Neural progenitor cell (in vitro differentiated cells): ENCODE measurements at places on chromosomes 7 and 10. TPM values are rescaled to one million over a fixed set of nuclear protein-coding genes. Genes with fewer than 3 reads are reported as not detected.

DNA sequence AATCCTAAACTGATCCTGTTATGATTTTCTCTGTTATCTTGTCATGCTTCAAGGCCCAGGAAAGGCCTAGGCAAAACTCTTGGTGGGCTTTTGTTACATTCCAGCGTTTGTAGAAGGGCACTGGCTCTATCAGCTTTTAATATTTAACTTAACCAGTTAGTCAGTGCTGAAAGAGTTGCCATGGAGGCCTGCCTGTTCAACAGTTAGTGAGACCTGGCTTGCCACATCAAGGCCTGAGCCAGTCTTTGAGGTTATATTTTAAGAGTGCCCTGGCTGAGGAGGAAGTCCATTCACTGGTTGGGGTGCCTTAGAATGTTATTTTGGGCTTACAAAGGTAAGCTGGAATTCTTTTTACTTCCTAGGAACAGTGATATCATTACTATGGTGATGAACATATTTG is 144.1 kb upstream of the NRG3 start:
- no peaks in the 10 kb centered on the region for H3K27me3 ChIP-seq
- no peak for DNase-seq
- no peak overlapping the region for H3K4me3 ChIP-seq
- H3K27ac ChIP-seq: no peak overlapping the region
- H3K36me3 ChIP-seq: no peaks in the 10 kb centered on the region
- H3K4me1 ChIP-seq: peaks cover under 1% of the 10 kb centered on the region

DNA sequence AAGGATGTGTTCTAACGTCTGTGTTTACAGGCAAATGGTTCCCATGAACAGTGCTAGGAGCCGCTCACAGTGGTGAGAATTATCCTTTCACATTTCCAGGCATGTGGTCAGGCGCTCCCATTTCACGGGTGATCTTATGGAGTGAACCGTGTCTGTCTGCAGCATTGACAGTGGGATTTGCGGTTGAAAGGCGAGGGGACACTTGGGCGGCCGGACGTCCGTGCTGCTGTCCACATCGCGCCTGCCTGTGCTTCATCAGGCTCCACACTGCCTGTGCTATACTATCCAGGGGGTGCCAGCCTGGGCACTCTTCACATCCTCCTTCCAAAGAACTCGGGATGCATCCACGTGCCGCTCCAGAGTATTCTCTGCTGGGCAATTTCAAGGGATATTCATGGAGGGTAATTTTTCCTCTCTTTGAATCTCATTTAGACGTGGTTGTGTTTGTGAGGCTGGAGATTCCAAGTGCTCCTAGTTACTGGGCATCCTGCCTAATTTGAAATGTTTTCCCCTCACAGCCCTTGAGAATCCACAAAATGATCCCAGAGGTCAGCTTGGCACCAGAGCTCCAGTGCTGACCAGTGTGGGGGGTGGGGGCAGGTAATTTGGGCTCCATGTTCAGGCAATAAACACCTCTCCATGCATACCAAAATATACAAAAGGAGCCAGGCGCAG is 61.9 kb upstream of the EBF3 start:
- H3K4me1 ChIP-seq: no peaks in the 10 kb centered on the region
- H3K4me3 ChIP-seq: no peak overlapping the region
- no peak overlapping the region for H3K27ac ChIP-seq

DNA sequence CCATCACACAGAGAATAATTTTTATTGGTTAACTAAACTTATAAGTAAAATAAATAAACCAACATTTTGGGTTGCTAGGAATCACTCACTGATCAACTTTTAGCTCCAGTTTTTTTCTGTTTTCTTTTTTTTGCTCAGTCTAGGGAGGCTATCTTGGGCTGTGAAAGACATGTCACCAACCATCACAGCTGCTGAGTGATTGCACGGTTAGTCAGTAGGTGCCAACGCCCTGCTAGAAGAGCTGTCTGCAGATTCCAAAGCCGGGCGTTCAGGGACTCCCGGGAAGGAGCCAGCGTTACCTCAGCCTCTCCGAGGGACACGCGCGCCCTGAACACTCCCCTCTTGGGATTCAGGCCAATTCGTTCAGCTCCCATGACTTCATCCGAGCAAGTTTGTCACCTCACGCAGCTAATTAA is 604 bp upstream of the STAM start:
- H3K27me3 ChIP-seq: no peaks in the 10 kb centered on the region
- H3K36me3 ChIP-seq: no peaks in the 10 kb centered on the region
- H3K27ac ChIP-seq: peak overlapping the region; percentile 99

GRCh38 chr10:32253276-32253675 is 93.7 kb downstream of the EPC1 start:
- no peak for DNase-seq
- H3K4me1 ChIP-seq: no peaks in the 10 kb centered on the region
- no peak overlapping the region for H3K4me3 ChIP-seq
- H3K27me3 ChIP-seq: no peaks in the 10 kb centered on the region
- no peak overlapping the region for H3K27ac ChIP-seq

DNA sequence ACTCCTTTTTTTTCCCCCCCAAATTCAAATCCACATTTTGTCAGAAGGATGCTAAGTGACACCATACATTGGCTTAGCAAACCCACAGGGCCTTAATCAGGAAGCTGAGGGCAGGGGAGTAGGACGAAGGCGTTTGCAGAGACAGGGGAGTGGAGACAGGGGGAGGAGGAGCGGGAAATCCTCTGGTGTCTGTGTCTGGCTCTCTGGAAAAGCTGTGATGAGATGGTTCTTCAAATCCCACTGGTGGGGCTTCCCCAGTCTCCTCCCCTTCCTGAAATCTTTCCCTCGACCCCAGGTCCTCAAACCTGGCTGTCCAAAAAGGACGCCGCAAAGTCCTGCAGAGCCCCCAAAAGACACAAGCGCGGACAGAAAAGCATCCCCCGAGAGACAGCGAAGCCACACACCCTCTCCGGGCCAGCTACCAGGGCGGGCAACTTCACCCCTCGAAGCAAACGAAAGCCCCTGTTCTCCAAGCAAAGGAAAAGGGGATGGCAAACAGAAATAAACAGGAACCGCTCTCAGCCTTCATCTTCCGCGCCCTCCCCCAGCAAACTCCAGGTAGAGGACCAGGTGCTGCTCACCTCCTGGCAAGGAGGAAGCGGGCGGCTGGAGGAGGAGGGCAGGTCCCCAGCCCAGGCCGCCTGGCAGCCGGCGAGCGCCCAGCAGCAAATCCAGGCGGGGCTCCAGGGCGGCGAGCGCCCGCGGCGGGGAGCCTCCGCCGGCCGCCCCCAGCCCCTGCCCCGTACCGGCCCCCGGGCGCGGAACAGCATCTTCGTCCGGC is 520 bp downstream of the ELAPOR2 start:
- H3K4me3 ChIP-seq: peak overlapping the region; percentile 99
- no peaks in the 10 kb centered on the region for H3K36me3 ChIP-seq
- H3K4me1 ChIP-seq: peaks cover 6% of the 10 kb centered on the region
- H3K27me3 ChIP-seq: peaks cover 19% of the 10 kb centered on the region

GRCh38 chr7:125061776-125062397 is 132.3 kb upstream of the POT1 start:
- no peaks in the 10 kb centered on the region for H3K27me3 ChIP-seq
- H3K27ac ChIP-seq: no peak overlapping the region
- H3K4me1 ChIP-seq: no peaks in the 10 kb centered on the region
- H3K36me3 ChIP-seq: no peaks in the 10 kb centered on the region
- DNase-seq: peak; percentile 7
- H3K4me3 ChIP-seq: no peak overlapping the region

DNA sequence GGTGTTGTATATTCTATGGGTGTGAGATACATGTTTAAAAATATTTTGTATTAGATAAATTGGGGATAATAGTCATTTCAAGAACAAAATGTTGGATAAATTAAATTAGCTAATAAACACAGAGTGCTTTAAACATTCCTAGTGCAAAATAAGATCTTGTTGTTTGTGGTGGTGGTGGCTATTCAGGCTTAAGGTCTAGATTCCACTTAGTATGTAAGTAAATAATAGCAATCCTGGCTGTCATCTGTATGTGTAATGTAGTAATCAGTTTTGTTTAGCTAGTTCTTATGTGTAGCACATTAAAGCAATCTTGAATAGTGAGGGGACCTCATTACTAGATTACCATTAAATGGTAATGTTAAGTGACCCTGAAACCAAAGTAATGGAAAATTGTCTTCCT is 48.7 kb downstream of the KAT6B start:
- no peaks in the 10 kb centered on the region for H3K27me3 ChIP-seq
- no peaks in the 10 kb centered on the region for H3K36me3 ChIP-seq
- H3K4me3 ChIP-seq: no peak overlapping the region
- H3K27ac ChIP-seq: no peak overlapping the region
- DNase-seq: no peak

DNA sequence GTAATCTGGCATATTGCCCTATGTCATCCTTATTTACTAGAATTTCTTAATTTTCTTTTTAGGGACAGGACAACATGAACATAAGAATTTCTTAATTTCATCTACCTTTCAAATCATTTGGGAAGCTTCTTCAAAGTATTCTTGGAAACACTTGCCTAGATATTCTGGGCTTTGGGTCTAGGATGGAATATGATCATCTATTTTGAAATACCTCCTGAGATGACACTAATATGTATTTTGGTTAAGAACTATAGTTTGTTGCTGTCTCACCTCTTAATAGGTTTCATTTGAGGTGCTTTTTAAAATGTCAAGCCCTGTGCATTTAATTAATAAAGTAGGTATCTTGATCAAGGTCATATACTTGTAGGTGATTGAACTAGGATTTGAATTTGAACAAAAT is 49.1 kb downstream of the SEPTIN7 start:
- no peaks in the 10 kb centered on the region for H3K27me3 ChIP-seq
- H3K4me3 ChIP-seq: no peak overlapping the region
- no peaks in the 10 kb centered on the region for H3K36me3 ChIP-seq
- DNase-seq: no peak
- no peak overlapping the region for H3K27ac ChIP-seq
- H3K4me1 ChIP-seq: no peaks in the 10 kb centered on the region

- H3K4me1 ChIP-seq: peaks cover 25% of the 10 kb centered on the region
- H3K4me3 ChIP-seq: no peak overlapping the region
- DNase-seq: no peak
- H3K27ac ChIP-seq: no peak overlapping the region
Observed at GRCh38 chr10:77398986-77399755, 238.4 kb downstream of the KCNMA1 start.

DNA sequence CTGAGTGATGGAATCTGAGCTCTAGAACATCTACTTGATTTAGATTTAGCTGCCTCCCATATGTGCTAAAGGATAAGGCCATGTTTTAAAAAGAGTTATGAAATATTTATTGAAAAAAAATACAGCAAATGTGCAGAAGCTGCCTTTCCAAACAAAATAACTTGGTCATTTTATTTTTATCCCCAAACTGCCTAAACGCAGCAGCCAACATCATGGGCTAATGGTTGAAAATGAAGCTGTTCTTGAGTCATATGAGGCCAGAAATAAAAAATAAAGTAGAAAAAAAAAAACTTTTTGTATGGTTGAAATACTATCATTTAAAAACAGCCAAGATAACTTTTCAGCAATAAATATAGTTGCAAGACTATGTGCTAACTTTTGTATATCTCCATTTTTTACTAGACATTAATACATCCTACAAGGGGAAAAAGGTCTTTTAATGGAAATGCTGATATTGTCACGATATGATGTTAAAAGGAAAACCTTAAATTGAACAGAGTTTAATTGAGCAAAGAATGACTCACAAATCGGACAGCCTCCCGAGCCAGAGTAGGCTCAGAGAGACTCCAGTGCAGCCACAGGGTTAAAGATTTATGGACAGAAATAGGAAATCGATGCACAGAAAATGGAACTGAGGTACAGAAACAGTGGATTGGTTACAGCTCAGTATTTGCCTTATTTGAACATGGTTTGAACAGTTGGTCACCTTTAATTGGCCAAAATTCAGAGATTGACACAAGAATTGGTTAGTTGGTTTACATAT is 305.8 kb downstream of the MDFIC start:
- H3K36me3 ChIP-seq: no peaks in the 10 kb centered on the region
- no peak overlapping the region for H3K27ac ChIP-seq
- no peak for DNase-seq
- peaks cover 100% of the 10 kb centered on the region for H3K27me3 ChIP-seq

DNA sequence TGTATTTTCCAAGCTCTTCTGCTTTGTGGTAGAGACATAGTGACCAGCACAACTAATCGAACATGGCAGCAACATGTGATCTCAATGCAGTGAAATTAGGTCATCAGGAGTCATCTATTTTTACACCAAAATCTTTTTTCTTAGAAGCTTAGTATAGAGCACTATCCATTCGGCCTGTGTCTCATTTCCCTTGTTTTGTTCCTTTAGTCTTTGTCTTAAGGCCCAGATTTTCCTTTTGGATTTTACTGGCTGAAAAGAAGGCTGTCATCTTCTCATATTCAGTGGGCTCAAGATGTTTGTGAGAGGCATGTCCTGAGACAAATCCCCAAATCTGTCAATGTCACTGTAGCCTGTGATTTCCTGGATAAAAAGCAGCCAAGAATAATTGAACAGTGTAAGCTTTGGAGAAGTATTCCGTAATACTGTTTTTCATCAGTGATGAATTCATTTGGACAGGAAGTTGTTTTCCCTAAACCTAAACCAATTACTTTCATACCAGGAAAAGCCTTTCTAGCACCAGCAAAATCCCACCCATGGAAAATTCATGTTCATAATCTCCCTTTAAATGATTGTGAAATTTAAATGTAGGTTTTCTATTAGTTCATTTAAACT is 55.2 kb downstream of the MAGI2 start:
- no peak overlapping the region for H3K4me3 ChIP-seq
- no peak for DNase-seq
- H3K36me3 ChIP-seq: no peaks in the 10 kb centered on the region
- no peaks in the 10 kb centered on the region for H3K4me1 ChIP-seq
- H3K27ac ChIP-seq: no peak overlapping the region

GRCh38 chr10:78577712-78578111 is 491.1 kb upstream of the ZMIZ1 start:
- no peak overlapping the region for H3K27ac ChIP-seq
- no peaks in the 10 kb centered on the region for H3K36me3 ChIP-seq
- peaks cover 14% of the 10 kb centered on the region for H3K4me1 ChIP-seq
- no peak overlapping the region for H3K4me3 ChIP-seq
- H3K27me3 ChIP-seq: no peaks in the 10 kb centered on the region
- DNase-seq: no peak

DNA sequence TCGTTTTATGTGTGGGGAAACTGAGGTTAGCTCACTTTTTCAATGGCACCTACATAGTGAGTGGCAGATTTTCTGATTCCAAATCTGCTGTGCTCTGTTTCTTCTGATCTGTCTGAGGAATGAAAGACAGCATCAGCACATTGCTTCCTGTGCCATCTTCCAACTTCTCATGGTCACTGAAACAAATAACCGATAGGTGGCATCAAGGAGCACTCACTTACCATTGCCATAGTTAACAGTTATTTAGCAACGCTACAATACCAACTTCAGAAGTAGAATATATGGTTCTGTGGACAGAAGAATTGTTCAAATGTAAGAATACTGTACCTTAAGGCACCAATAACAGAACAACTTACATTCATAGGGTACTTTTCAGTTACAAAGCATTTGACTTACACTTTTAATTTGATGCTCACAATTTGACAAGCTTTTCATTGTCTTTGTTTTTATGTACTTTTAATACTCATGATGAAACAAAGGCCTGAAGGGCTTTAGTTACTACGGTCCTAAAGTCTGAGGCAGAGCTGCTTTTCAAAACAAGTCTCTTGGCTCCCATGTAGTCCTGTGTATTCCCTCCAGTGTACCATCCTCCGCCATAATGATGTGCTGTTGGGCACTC is 228.9 kb upstream of the TCF7L2 start:
- no peak overlapping the region for H3K27ac ChIP-seq
- no peak overlapping the region for H3K4me3 ChIP-seq
- peak; percentile 55 for DNase-seq
- peaks cover 7% of the 10 kb centered on the region for H3K4me1 ChIP-seq

GRCh38 chr7:125492521-125492920 is 562.9 kb upstream of the POT1 start:
- no peaks in the 10 kb centered on the region for H3K27me3 ChIP-seq
- DNase-seq: no peak
- no peaks in the 10 kb centered on the region for H3K4me1 ChIP-seq
- H3K27ac ChIP-seq: no peak overlapping the region

The UTF1 gene
- not detected in 2 replicates for total RNA-seq

The EGR2 gene
- total RNA-seq: 5.0 and 6.5 TPM in 2 replicates

The PTF1A gene
- total RNA-seq: not detected in 2 replicates

The ASB10 gene
- not detected in 2 replicates for total RNA-seq
